ENCODE measurements at places on chromosomes 2 and 18.

DNA sequence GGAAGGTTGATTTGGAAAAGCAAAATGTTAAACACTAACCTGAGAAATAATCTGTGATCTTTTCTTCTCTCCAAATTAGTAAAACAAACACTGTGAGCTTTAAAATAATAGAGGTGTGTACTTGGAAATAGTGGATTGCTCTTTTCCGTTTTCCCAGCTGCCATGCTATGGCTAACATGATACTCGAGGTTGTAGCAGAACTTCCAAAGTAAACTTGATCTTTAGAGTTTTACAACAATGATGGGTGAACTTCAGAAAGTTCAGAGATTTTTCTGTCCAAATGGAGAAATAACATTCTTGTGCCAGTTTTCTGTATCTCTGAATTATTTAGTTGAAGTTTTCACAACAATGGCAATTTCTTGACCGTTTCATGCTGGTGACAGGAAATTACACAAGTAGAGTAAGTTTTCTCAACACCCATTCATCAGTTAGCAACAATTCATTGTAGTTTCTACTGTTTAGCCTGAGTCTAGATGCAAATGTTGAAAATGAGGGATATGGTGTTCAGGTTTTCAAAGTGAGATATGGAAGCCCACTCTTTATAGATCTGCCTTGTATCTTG lies 135.3 kb upstream of the CTAGE1 start:
- no peak for DNase-seq

DNA sequence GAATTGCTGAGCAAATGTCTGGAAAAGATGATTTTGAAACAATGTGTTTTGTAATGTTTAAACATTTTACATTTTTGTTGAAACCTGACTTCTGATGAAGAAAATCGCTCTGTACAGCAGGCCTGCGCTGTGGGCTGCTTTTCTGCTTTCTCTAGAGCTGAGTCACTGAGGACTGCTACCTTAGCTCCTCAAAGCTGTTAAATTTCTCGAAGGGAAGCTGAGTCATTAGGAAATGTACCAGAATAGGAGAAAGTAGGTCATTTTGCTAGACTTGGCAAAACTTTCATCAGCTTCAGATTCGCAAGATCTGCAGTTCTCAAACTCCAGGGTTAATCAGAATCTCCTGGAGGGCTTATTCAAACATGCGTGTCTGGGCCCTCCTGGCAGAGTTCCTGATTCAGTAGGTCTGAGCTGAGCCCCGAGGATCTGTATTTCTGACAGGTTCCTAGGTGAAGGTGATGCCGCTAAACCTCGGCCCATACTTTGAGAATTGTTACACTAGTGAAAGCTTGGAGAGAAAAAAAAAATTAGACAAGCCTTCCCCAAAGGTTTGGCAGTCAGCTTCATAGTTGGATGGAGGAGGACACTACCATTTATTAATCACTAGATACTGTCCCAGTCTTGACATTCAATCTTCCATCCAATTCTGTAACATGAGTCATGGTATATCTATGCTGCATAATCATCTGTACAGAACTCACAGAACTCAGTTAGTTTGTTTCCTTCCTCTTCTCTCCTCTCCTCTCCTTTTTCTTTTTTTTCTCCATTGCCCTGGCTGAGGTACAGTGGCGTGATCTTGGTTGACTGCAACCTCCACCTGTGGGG lies 297.6 kb downstream of the PARD3B start:
- DNase-seq = no peak

DNA sequence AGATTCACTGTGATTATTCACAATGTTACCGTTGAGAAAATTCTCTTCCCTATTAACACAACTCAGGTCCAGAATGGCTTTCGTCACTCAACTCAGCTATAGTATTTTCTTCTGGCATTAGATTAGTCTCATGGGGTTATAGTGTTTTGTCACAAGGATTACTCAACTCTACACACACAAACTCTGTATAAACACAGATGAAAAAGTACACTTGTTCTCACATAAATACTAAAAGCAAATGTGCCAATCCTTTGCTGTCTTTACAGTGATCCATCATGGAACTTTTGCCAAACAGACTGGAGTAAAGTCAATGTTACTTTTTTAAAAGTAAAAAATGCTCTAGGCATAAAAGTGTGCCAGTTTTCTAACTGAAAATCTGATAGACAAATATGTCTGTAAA lies 267.6 kb downstream of the RBM43 start:
- DNase-seq = no peak

DNA sequence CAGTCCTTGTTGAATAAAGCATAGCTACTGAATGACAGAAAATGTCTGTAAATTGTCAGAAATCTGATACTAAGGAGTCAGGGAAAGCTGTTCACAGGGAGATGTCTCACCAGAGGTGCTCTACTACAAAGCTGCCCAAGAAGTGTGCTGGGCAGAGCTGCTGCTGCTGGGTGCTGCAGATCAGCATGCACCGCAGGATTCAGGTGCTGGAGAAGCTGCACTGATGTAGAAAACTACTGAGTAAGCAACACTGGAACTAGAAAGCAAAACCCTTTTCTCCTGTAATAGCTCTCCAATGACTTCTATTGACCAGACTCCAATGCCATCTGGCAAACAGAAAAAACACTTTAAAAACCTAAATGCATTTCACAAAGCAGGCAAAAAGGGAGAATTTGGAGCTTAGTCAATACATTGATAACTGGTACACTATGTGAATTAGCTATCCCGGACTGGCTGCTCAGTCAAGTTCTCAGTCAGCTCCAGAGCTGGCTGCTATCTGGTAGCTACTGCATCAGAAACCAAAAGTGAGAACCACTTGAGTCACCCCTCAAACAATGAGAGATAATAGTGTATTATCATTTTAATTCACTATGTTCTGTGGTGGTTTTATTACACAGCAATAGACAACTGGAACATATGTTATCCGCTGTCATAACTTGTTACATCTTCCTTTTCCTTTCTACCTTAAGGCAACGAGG lies 493.1 kb downstream of the CPS1 start:
- DNase-seq = no peak

Data from naive B cell (primary cell).